ENCODE measurements at places on chromosomes 11 and 22. TPM values are rescaled to one million over a fixed set of nuclear protein-coding genes. Genes with fewer than 3 reads are reported as not detected.

The VPREB3 gene
- not detected for total RNA-seq

The DEFB108B gene
- not detected for total RNA-seq

The NXPE2 gene
- total RNA-seq = 0.52 TPM

The OR51E2 gene
- total RNA-seq = 0.28 TPM

The RAB6A gene
- total RNA-seq = 103 TPM

The NDUFC2 gene
- 107 TPM for total RNA-seq

The APOA5 gene
- 20.3 TPM for total RNA-seq

The MPZL3 gene
- total RNA-seq = 20.6 TPM

The HTR3A gene
- not detected for total RNA-seq

The OR2D3 gene
- not detected for total RNA-seq

The UCP3 gene
- 0.80 TPM for total RNA-seq

The OR10A2 gene
- total RNA-seq = not detected

All from hepatocyte (in vitro differentiated cells).